ENCODE measurements at places on chromosomes 6 and 20.

DNA sequence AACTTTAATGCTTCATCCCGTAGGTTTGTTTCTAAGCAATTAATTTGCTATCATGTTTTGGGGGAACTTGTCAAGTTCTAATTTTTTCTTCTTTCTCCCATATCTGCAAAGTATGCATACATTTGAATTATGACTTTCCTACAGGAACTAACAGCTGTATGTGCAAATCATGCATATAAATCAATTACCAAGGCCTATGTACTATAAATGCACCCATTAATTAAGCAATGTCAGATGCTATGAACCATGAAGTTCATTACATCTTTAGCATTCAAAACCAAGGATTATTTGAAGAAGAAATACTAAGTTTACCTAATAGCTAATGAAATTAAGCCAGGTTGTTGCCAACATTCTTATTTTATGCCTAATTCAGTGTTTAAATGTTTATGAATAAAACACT, 851.3 kb downstream of the TFAP2A start:
- no peak overlapping the region for H3K27ac ChIP-seq
- no peak for DNase-seq
- no peaks in the 10 kb centered on the region for H3K27me3 ChIP-seq
- no peak overlapping the region for H3K4me3 ChIP-seq

DNA sequence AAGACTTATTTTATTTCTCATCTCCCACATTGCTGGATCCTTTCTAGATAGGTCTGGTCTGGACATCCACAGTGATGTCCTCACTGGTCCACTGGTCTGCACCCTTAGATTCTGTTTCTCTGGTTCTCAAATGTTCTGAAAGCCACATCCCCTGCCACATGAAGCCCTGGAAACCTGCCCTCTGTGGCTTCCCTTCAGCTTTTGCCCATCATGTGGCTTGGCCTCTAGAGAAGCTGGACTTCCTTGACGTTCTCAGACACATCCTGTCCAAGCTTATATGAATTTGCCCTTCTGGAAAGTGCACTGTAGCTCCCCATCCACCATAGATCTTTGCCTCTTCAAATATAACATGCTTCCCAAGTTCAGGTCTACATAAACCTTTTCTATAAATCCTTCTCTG, 18.5 kb downstream of the CST4 start:
- no peak overlapping the region for H3K4me3 ChIP-seq
- DNase-seq, result no peak
- no peaks in the 10 kb centered on the region for H3K36me3 ChIP-seq
- no peaks in the 10 kb centered on the region for H3K27me3 ChIP-seq

- no peak overlapping the region for H3K4me3 ChIP-seq
- H3K27me3 ChIP-seq, result no peaks in the 10 kb centered on the region
- no peak for DNase-seq
Observed at GRCh38 chr6:51015394-51015793, 196.7 kb downstream of the TFAP2B start.

GRCh38 chr20:50815162-50815989, 20.5 kb downstream of the BCAS4 start:
- H3K4me3 ChIP-seq, result no peak overlapping the region
- 0 out of 2 replicates have a peak, but pooled peaks cover 6% of the 10 kb centered on the region for H3K4me1 ChIP-seq
- H3K27ac ChIP-seq, result no peak overlapping the region
- H3K27me3 ChIP-seq, result no peaks in the 10 kb centered on the region
- H3K36me3 ChIP-seq, result no peaks in the 10 kb centered on the region
- no peak for DNase-seq

- H3K27ac ChIP-seq, result no peak overlapping the region
- H3K4me1 ChIP-seq, result no peaks in the 10 kb centered on the region
- no peaks in the 10 kb centered on the region for H3K36me3 ChIP-seq
- no peaks in the 10 kb centered on the region for H3K27me3 ChIP-seq
- peak; percentile 77 for DNase-seq
Observed at GRCh38 chr6:52416629-52417151, 3.5 kb upstream of the EFHC1 start.

DNA sequence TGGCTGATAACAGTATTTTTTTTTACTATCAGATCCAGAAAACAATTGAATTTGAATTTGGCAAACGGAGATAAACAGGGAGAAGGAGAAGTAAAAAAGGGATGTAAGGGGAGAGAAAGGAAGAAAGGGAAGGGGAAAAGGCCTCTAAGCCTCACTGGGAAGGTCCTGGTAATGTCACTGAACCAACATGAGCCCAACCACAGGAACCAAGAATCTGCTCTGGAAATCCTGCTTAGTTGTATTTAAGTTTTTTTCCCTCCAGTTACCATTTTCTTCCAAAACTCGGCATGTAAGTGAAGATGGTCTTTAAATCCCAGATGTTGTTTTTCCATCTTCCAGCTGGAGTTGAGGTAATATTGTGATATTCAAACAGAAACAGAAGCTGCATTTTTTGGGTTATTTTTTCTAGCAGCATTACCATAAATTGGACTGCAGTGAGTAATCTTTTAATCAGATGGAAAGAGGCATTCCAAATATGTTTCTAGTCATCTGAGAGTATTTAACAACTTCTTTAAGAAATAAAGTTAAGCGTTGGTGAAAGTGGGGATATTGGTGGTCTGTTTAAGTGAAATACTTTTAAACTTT, 91.1 kb downstream of the TXNDC5 start:
- no peak overlapping the region for H3K27ac ChIP-seq
- DNase-seq, result no peak
- H3K27me3 ChIP-seq, result no peaks in the 10 kb centered on the region
- no peaks in the 10 kb centered on the region for H3K36me3 ChIP-seq
- H3K4me3 ChIP-seq, result no peak overlapping the region

DNA sequence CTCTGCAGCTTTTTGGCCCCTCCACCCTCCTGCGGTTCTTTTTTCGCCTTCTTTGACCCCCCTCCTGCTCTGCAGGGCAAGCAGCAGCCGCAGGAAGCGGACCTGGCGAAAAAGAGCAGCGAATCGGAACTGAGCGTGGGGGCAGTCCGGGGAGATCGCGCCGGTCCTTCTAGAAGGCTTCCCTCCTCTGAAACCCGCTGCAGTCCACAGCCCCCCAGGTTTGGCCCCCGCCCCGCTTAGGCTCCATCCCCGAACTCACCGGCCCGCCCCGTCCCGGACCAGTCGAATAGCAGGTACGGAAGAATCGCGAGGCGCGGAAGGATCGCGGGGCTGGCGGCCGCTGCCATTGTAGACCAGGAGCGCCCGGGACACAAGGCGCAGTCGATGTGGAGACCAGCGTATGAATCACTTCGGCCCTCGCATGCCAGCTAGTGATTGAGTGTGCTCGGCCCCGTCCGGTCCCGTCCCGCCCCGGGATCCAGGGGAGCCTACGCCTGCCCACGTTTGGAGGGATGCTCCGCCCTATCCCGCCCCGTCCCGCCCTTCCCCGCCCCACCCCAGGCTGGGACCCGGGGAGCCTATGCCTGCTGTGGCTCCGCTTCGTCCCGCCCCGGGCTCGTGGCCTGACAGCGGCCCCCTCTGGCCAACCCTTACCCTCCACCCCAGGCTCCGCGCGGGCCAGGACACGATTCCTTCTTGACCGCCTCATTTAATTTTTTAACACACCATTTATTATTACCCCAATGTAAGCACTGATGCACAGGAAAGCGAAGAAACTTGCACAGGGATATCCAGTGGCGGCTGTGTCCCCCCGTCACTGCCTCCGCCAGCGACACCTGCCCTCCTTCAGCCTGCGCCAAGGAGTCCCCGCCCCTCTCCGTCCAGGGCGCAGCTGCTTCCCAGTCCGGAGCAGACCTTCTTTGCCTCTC, at the start of gene ULBP3:
Gene ULBP3 (minus strand): TSS at position 402 of the 929 bp plus-strand sequence. CDS start 55 bp downstream, at position 347.
- H3K36me3 ChIP-seq, result no peaks in the 10 kb centered on the region
- H3K27me3 ChIP-seq, result peaks cover 23% of the 10 kb centered on the region
- H3K4me1 ChIP-seq, result no peaks in the 10 kb centered on the region
- H3K4me3 ChIP-seq, result peak within 1 kb of the TSS; percentile 89
- no peak within 1 kb of the TSS for H3K27ac ChIP-seq

- no peak overlapping the region for H3K4me3 ChIP-seq
- H3K27me3 ChIP-seq, result no peaks in the 10 kb centered on the region
- H3K27ac ChIP-seq, result no peak overlapping the region
Observed at GRCh38 chr6:123716506-123716905, 79.8 kb upstream of the TRDN start.

DNA sequence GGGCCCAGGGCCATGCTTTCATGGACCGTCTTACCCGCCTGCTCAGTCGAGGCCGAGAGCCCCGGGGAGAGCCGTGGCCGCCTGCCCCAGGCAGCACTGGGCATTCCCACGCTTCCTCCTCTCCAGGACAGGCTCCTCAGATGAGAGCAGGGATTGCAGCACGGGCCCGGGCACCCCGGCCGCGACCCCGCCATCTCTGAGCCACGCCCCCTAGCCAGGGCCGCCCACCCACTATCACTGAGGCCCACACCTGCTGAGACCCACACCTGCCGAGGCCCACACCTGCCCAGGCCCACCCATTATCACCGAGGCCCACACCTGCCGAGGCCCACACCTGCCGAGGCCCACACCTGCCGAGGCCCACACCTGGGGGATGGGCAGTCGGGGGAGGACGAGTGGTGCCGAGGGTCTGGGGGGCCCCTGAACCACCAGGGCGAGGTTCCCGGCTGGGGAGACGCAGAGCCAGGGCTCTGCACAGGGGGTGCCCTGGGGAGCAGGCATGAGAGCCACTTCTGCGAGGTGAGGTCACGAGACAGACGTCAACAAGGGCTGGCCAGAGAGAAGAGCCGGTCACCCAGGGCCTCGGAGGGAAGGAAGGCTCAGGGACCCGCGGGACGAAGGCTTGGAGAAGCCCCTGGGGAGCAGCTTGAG, 235.6 kb downstream of the ERMARD start:
- no peak for DNase-seq
- no peaks in the 10 kb centered on the region for H3K36me3 ChIP-seq
- no peak overlapping the region for H3K27ac ChIP-seq
- no peaks in the 10 kb centered on the region for H3K27me3 ChIP-seq
- H3K4me1 ChIP-seq, result no peaks in the 10 kb centered on the region
- H3K4me3 ChIP-seq, result no peak overlapping the region

GRCh38 chr6:12957321-12958051, 240.9 kb downstream of the PHACTR1 start:
- H3K36me3 ChIP-seq, result no peaks in the 10 kb centered on the region
- peaks cover 68% of the 10 kb centered on the region for H3K27me3 ChIP-seq
- peaks cover 30% of the 10 kb centered on the region for H3K4me1 ChIP-seq
- DNase-seq, result peak; percentile 62

DNA sequence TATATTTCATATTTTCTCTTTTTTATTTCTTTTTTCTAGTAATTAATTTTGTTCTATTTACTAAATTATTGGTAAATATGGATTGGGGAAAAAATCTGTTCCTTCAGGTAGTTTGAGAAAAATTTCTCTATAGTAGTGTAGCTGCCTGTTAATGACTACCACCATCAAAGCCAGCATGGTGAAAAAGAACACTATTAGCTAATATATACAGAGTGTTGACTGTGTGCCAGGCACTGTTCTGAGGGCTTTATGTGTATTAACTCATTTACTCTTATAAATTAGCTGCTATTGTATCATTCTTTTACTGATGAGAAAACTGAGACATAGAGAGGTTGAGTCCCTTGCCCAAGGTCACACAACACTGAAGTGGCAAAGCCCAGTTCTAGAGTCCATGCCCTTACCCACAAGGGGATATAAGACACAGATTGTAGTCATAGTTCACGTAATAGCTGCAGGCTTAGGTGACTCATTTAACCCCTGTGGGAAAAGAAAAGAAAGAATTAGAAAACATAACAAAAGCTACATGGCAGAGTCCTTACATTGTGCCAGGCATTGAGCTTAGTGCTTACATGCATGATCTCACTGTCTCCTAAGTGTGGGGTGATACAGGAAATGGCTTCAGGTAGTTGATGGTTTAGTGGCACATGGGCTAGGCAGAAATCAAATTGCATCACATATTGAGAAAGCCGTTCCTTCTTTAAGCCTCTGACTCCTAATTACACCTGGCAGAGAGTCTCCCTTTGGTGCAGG, 12.2 kb upstream of the AKIRIN2 start:
- H3K27me3 ChIP-seq, result no peaks in the 10 kb centered on the region
- no peaks in the 10 kb centered on the region for H3K36me3 ChIP-seq

- no peak overlapping the region for H3K27ac ChIP-seq
- H3K27me3 ChIP-seq, result no peaks in the 10 kb centered on the region
- no peaks in the 10 kb centered on the region for H3K36me3 ChIP-seq
- no peaks in the 10 kb centered on the region for H3K4me1 ChIP-seq
- H3K4me3 ChIP-seq, result no peak overlapping the region
- no peak for DNase-seq
Observed at GRCh38 chr6:21500314-21501020, 93.1 kb upstream of the SOX4 start.

- no peak overlapping the region for H3K27ac ChIP-seq
- H3K36me3 ChIP-seq, result no peaks in the 10 kb centered on the region
- no peak overlapping the region for H3K4me3 ChIP-seq
Observed at GRCh38 chr20:17377231-17377630, 150.4 kb downstream of the PCSK2 start.

- peaks cover 52% of the 10 kb centered on the region for H3K4me1 ChIP-seq
- peak; percentile 24 for DNase-seq
- no peak overlapping the region for H3K27ac ChIP-seq
- no peaks in the 10 kb centered on the region for H3K36me3 ChIP-seq
Observed at GRCh38 chr6:90382760-90383159, 86.1 kb upstream of the BACH2 start.

GRCh38 chr6:82712826-82713225, 349.2 kb downstream of the TPBG start:
- DNase-seq, result peak; percentile 36
- H3K36me3 ChIP-seq, result peaks cover 4% of the 10 kb centered on the region
- H3K4me3 ChIP-seq, result no peak overlapping the region
- no peaks in the 10 kb centered on the region for H3K27me3 ChIP-seq

DNA sequence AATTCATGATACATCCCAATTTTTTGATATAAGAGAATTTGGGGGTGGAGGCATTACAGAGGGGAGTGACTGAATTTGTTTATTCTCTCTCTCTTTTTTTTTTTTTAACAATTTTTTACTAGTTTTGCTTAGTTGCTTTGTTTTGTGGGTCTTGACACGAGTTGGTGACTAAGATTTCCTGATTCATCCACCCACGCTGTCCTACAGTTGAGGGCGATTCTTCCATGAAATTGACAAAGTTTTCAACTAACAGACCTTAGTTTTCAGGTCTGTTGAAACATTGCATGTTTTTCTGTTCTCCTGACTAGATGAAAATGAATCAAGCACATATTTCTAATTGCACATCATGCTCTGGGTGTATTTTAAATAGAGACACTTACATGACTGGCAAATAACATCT, 613.8 kb downstream of the TFAP2B start:
- H3K4me3 ChIP-seq, result no peak overlapping the region
- H3K4me1 ChIP-seq, result peaks cover 10% of the 10 kb centered on the region
- no peak overlapping the region for H3K27ac ChIP-seq
- no peaks in the 10 kb centered on the region for H3K27me3 ChIP-seq
- H3K36me3 ChIP-seq, result no peaks in the 10 kb centered on the region
- no peak for DNase-seq

- no peaks in the 10 kb centered on the region for H3K4me1 ChIP-seq
- H3K36me3 ChIP-seq, result no peaks in the 10 kb centered on the region
- no peaks in the 10 kb centered on the region for H3K27me3 ChIP-seq
Observed at GRCh38 chr6:3557336-3557735, 100.5 kb upstream of the SLC22A23 start.

- no peak for DNase-seq
- H3K27me3 ChIP-seq, result no peaks in the 10 kb centered on the region
- no peaks in the 10 kb centered on the region for H3K4me1 ChIP-seq
- H3K4me3 ChIP-seq, result no peak overlapping the region
- H3K27ac ChIP-seq, result no peak overlapping the region
- H3K36me3 ChIP-seq, result peaks cover 48% of the 10 kb centered on the region
Observed at GRCh38 chr20:56373942-56374341, 15.2 kb downstream of the FAM210B start.

- no peaks in the 10 kb centered on the region for H3K36me3 ChIP-seq
- H3K4me3 ChIP-seq, result no peak overlapping the region
- peaks cover 56% of the 10 kb centered on the region for H3K4me1 ChIP-seq
- no peak overlapping the region for H3K27ac ChIP-seq
- no peaks in the 10 kb centered on the region for H3K27me3 ChIP-seq
Observed at GRCh38 chr20:57702521-57702920, 7.3 kb downstream of the PMEPA1 start.
